ENCODE measurements at places on chromosomes 6 and 20. TPM values are rescaled to one million over a fixed set of nuclear protein-coding genes. Genes with fewer than 3 reads are reported as not detected.

Gene GPRC6A
- not detected for total RNA-seq

Gene ANKS1A
- 18.5 TPM for total RNA-seq

Gene FOXS1
- total RNA-seq: not detected

Gene CEP85L
- total RNA-seq: 3.5 TPM

Gene PCK1
- total RNA-seq: not detected

Gene KIF6
- total RNA-seq: not detected

Gene C6orf52
- 4.6 TPM for total RNA-seq

Gene PTCRA
- not detected for total RNA-seq

Data from airway epithelial cell (primary cell).